Stimulated activated CD4-positive, alpha-beta T cell treated with anti-CD3 and anti-CD28 coated beads, TNF-alpha, amount 100 ng/mL, for 24 hours (primary cell): ENCODE measurements at places on chromosomes 2 and 18.

DNA sequence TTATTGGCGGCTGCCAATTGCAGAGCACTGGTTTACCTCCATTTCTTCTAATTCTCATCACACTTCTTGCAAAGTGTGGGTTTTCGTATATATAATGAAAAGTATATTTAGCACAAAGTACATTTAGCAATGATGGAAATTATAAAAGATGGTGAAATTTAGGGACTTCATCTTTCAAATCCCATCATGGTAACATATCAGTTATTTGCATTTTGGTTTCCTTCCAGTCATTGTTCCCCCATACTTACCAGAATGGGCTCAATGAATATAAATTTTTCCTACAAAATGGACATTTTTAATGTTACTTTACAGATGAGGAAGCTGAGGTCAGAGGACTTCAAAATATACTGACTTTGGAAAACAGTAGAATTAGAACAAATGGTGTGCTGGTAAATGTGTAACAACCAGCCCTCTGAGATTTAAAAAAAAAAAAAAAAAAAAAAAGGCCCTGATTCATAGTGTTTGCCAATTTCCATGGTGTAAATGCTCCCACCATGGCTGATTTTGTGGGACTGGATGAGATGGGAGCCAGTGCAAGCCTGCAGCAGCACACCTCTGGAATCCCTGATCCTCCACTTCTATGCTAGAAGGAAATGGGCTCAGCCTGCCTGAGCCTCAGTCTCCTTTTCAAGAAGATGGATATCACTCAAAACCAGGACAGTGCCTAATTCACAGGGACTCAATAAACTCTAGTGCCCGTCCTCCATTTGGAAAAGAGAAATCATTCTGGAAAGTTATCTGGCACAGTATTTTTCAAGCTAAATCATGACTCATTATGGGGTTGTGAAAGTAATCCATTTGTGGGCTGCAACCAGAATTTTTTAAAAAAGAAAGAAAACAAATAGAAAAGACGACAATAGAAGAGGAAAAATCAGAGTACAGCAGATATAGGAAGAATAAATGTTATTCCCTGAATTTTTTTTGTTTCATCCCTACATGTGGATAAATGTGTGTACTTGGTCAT is 34.0 kb downstream of the LBH start:
- DNase-seq: no peak

- DNase-seq: no peak
These were observed 69.6 kb upstream of the TMEM247 start for GRCh38 chr2:46409756-46410155.

GRCh38 chr2:25065768-25066167 is 23.9 kb downstream of the EFR3B start:
- DNase-seq: no peak

GRCh38 chr18:21289827-21290226 is 47.8 kb downstream of the GREB1L start:
- no peak for DNase-seq

GRCh38 chr18:46282646-46283045 is 178.5 kb downstream of the HAUS1 start:
- no peak for DNase-seq

- peak; percentile 84 for DNase-seq
These were observed 62.1 kb upstream of the REL start for GRCh38 chr2:60819155-60819862.

GRCh38 chr2:102619414-102620319 is at the start of gene SLC9A2:
TSS of gene SLC9A2 (plus strand) at chr2:102619553. CDS start at chr2:102619849, 296 bp downstream.
- DNase-seq: peak; percentile 19

- DNase-seq: no peak
These were observed 81.6 kb upstream of the CTDP1 start for GRCh38 chr18:79597831-79598632.

DNA sequence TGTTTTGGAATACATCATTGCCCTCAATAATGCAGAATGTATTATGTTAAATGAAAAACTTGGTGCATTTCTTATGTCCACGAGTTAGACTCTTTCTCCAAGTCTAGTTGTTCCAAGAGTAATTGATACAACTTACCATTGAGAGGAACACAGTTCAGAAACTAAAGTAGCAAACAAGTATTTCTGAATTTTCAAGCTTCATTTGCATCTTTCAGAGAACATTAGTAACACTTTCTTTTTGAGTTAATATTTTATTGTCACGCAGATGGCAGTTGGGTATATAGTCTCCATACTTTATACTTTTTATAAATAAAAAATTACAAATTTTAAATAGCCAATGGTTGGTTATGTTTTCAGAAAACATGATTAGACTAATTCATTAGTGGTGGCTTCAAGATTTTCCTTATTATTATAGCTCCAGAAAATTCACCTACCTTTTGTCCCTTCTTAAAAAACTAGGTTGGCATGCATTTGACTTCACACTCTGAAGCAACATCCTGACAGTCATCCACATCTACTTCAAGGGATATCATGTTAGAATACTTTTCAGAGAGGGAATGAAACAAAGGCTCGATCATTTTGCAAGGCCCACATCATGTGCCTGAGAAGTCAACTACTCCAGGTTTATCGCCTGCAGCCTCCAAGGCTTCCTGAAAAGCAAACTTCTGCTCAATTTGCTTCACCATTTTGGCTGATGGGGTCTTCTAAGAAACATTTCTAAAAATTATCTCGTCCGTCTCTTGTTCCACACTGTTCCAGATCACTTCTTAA is 29.9 kb downstream of the LYPD6B start:
- no peak for DNase-seq

GRCh38 chr2:147657086-147658000 is 187.5 kb upstream of the ACVR2A start:
- no peak for DNase-seq

- no peak for DNase-seq
These were observed 2.3 kb downstream of the PSMD1 start for GRCh38 chr2:231058761-231059550.

DNA sequence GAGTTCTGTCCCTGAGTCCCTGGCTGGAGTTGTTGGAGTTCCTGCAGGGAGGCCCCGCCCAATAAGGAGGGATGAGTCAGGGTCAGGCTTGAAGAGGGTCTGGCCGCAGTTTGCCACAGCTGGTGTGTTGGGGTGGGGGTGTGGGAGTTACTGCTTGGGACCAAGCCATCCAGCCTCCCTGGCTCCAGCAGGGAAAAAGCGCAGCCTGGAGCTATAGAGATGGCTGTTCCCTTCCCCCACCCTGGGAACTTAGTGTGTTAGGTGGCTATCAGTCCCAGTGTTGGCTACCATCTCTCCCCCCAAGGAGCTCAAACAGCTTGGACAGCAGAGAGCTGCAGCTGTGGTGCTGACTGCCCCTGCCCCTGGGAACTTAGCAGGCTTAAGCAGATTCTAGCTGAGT is 13.2 kb upstream of the TANK start:
- no peak for DNase-seq

DNA sequence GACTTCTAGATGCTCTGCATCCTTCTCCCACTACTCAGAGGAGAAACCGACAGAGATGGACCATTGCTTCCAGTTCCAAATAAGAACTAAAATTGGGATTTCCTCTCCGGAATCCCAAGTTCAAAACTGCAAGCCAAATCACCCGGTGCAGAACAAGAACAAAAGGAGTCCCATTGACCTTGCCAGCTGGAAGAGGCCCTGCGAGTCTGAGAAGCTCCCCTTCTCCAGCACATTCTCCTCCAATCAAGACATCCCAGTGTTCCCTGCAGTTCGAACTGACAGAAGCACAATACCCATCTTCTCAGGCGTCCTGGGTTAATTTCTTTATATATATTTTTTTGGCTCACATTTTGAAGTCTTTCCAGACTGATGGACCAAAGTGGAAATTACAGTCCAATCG is 195.3 kb upstream of the MEIS1 start:
- no peak for DNase-seq

DNA sequence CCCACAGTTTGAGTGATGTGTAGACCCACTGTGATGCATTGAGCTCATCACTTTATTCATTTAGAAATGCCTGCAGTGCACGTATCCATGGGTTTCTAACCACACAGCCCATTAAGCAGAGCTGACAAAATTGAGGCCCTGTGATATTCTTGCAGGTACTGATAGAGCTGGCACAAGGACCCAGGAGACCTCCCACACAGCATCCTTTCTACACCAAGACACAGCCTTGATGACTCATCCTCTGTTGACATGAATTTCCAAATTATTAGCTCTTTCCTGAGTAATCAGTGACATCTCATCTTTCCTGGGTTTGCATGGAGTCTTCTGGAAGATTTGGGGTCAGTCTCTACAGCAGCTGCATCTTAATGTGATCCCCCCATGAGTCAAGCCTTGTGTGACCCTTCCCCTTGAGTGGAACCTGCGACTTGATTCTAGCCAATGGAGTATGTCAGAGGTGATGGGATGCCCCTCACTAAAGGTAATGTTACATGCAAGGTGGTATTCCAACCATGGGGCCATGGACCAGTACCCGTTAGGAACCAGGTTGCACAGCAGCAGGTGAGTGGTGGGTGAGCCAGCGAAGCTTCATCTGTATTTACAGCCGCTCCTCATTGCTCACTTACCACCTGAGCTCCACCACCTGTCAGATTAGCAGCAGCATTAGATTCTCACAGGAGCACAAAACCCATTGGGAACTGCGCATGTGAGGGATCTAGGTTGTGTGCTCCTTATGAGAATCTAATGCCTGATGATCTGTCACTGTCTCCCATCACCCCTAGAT is 181.1 kb upstream of the ARL4C start:
- no peak for DNase-seq

- DNase-seq: no peak
These were observed 95.6 kb downstream of the GALNT3 start for GRCh38 chr2:165698444-165698884.

- DNase-seq: no peak
These were observed 47.4 kb upstream of the CYRIA start for GRCh38 chr2:16713011-16713423.

GRCh38 chr2:204503869-204504268 is 41.4 kb upstream of the PARD3B start:
- no peak for DNase-seq

GRCh38 chr18:45826084-45826483 is 609 bp downstream of the SIGLEC15 start:
- DNase-seq: no peak

GRCh38 chr18:59874166-59874565 is 25.6 kb upstream of the PMAIP1 start:
- no peak for DNase-seq
